ENCODE measurements at places on chromosomes 3 and 15. TPM values are rescaled to one million over a fixed set of nuclear protein-coding genes. Genes with fewer than 3 reads are reported as not detected.

Gene CPN2
- 0.10 TPM for polyA plus RNA-seq

Gene SHF
- polyA plus RNA-seq: 6.6 TPM

Gene PPP1R2
- polyA plus RNA-seq: 45.9 TPM

Gene SLC27A2
- polyA plus RNA-seq: 2.1 TPM

Gene IL17RD
- polyA plus RNA-seq: 11.9 TPM

Gene CHCHD6
- polyA plus RNA-seq: 42.9 TPM

Gene BFSP2
- not detected for polyA plus RNA-seq

Gene FOXB1
- 5.4 TPM for polyA plus RNA-seq

Gene BTLA
- polyA plus RNA-seq: not detected

Gene HHATL
- not detected for polyA plus RNA-seq

Gene GOLGA8M
- polyA plus RNA-seq: not detected

Gene DISP2
- 2.2 TPM for polyA plus RNA-seq

Gene PATL2
- 0.10 TPM for polyA plus RNA-seq

Gene GOLGA8S
- 0.05 TPM for polyA plus RNA-seq

Gene DOCK3
- polyA plus RNA-seq: 2.4 TPM

Gene SPTBN5
- polyA plus RNA-seq: 0.31 TPM

Gene STRIT1
- polyA plus RNA-seq: 1.6 TPM

Gene TRAIP
- 19.5 TPM for polyA plus RNA-seq

Gene CYP19A1
- 0.42 TPM for polyA plus RNA-seq

Gene CLRN1
- polyA plus RNA-seq: 0.45 TPM

Gene PAQR5
- 8.7 TPM for polyA plus RNA-seq

Gene DNAJC19
- polyA plus RNA-seq: 343 TPM

Gene NOX5
- not detected for polyA plus RNA-seq

Gene CYP11A1
- polyA plus RNA-seq: 1.2 TPM

Gene CILP
- not detected for polyA plus RNA-seq

Gene STX19
- 0.57 TPM for polyA plus RNA-seq

Gene TMEM108
- 13.2 TPM for polyA plus RNA-seq

Gene MTFMT
- polyA plus RNA-seq: 18.9 TPM
